ENCODE measurements at places on chromosomes 13 and 19.

- no peak for DNase-seq
Measured at GRCh38 chr13:49098198-49098597, 121.9 kb upstream of the MLNR start.

DNA sequence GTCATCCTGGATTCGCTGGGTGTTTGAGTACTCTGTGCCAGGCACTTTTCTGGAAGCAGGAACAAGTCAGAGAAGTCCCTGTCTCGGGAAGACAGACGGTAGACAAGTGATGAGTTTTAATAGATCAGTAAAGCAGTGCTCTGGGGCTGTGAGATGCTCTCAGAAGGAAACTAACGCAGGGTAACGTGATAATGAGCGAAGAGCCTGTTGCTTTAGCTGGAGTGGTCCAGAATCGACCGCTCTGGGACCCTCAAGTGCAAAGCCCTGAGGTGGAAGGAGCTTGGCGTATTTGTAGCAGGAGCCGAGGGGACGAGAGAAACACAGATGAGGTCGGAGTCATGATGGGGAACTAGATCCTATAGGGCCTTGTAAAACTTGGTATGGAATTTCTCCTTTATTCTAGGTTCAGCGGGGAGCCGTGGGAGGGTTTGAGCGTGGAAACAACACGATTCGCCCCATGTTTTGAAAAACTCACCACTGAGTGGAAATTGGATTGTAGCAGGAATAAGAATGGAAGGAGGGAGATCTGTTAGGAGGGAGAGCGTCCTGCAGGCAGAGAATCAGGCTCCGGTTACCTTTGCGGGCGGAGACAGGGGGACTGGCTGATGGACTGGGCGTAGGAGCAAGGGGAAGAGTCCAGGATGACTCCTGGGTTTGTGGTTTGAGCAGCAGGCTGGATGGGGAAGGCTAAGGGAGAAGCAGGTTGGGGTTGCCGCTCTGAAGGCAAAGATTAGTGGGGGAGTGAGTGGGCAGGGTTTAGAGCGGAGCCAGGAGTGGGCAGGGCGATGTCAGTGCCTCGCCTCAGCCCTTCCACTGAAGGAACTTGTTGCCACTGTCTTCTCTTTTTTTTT is 763 bp downstream of the POLD1 start:
- no peak for DNase-seq

DNA sequence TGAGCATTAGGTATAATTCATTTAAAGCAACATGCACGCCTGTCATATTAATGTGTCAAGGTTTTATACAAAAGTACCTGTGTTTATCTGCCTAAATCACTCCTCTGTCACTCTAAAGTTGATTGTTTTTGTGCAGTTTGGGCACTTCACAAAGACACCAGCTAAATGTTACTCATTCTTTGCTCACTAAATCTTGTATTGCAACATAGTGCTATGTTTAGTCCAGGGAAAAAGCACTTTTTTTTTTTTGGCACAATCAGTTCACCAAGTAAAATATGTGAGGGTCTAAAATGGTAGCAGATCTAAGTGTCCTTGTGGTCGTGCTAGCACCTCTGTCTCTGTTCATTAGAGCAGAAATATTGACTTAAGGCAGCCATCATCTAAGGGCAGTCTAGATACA is 2526.7 kb upstream of the PCDH20 start:
- DNase-seq, result no peak

DNA sequence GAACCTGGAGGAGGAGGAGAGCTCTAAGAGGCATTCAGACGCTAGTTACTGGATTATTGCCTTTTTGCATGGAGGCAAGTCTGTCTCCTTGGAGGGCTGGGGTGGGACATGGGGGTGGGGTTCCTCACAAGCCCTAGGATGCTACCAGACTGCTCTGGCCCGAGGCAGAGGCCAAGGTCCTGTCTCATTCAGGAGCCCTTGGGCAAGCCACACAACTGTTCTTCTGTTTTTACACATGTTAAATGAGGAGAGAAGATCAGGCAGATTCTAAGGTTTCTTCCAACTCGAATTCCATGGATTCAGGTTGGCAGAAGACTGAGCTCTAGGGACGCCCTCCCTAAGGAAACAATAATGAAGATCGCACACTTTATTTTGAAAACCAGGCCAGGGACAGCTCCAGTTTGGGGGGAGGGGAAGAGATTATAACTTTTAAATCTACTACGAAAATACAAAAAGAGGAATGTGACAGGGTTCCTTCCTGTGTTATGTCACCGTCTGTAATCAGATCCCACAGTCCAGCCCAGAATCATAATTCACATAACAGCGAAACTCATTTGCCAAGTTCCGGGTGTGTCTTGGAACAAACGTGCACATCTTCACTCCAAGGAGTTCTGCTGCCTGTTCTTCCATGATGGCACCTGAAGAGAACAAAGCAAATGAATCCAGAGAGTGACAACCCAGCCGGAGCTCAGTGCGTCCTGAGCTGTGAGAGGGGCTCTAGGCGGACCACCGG is 25.2 kb downstream of the IL17D start:
- no peak for DNase-seq

DNA sequence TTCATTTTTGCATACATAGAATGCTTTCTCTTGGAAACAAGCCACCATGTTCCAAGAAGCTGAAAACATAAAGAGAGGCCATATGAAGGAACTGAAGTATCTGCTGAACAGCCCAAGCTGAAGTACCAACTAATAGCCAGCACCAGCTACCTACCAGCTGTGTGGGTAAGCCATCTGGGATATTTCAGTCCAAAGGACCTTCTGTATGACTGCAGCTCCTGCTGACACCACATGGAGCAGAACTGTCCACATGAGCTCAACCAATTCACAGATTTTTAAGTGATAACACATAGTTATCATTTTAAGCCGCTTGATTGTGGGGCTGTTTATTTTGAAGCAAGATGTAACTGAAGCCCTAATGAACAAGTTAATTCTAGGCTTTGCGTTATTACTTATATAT is 621.1 kb upstream of the KLHL1 start:
- no peak for DNase-seq
